ENCODE measurements at places on chromosomes 5 and 9. TPM values are rescaled to one million over a fixed set of nuclear protein-coding genes. Genes with fewer than 3 reads are reported as not detected.

- no peak for DNase-seq
Measured at GRCh38 chr5:138602371-138603000, 27.3 kb upstream of the HSPA9 start.

- no peak for DNase-seq
Measured at GRCh38 chr9:78468231-78468630, 171.3 kb downstream of the PSAT1 start.

DNA sequence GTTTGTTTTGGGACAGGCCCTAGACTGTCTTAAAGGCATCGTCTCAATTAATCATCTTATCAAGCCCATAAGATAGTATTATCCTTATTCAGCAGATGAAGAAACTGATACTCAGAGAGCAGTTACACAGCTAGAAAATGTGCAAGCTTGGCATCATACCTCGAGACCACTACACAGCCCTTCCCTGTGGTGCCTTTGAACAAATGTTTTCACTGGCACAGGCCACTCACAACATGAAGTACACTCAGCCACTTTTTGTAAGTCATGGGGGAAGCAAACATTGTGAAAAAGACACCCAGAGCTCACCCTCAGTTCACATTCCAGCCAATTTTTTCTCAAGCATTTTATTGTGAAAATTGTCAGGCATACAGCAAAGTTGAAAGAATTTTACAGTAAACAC is 122.5 kb downstream of the WDR41 start:
- DNase-seq, result no peak

DNA sequence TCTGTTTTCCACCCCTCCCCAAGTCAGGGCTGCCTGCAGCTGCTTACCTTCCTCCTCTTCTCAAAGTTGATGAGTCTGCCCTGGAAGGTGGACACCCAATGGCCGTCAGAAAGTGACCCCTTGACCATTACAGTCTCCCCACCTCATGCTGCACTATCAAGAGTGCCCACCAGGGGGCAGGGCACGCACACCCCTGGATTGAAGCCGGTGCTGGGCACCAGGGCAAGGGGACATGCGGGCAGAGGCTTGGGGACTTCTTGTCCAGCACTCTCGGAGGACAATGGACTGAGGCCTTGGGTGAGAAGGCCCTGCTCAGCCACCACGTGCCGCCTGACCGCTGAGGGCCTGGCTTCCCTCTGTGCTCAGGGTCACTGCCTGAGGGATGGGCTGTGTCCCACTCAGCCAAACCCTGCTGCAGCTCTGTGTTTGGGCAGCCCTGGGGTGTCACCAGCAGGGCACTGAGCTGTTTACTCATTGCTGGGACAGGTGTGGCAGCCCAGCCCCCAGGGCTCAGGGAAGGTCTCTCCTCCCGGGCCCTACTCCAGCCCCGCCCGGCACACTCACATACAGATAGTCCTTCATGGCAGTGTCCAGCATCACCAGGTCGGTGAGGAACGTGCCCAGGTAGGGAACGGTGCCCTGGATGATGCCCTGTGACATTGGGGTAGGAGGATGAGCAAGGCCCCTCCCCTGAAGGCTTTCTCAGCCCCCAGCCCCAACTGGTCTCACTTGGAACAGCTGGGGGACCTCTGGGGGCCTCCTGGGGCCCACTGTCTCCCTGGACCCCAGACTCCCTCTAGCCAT is 17.7 kb downstream of the RALGDS start:
- DNase-seq, result peak; percentile 56

DNA sequence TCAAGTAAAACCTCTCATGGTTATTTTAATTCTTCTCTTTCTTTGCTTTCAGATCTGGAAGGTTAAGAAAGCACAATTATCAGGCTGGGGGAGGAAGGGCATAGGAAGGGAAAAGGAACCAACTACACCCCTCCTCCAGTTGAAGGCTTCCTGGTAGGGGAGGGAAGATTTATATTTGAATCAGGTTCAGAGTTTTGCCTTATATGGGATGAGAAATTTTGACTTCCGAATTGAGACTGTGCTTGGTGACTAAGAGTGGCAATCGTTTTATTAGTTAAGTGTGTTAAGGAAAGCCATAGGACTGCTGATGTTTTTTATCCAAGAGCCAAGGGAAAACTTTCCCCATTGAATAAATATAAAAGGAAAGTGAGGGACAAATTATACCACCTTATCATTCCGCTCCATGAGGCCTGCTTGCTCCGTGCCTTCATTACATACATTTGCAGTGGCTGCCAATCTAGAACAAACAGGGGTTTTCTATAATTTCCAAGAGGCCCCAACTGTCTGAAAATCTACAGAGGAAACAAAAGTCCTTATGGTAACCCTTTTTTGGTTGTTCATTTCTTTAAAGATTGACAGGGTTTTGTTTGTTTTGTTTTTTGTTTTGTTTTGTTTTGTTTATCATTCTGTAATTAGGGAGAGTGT is 115.7 kb upstream of the EPB41L4A start:
- no peak for DNase-seq

- no peak for DNase-seq
Measured at GRCh38 chr5:65479527-65479926, 2.2 kb downstream of the ADAMTS6 start.

- no peak for DNase-seq
Measured at GRCh38 chr9:120767451-120767850, 25.8 kb downstream of the FBXW2 start.

DNA sequence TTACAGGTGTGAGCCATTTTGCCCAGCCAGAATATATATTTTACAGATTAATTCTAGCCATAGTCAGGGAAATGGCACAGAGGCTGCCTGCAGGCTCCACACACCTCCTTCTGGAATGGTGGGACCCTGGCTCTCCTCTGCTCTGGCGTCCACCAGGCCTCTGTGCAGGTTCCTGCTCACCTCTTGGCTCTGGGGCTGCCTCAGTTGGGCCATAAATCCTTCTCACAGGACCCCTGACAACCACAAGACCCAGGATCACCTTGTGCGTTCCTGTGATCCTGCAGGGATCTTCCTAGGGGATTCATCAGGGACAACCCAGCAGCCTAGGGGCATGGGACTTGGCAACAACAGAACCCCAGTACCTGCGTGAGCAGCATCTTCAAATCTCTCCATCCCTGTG is 93.0 kb upstream of the FSTL4 start:
- no peak for DNase-seq

DNA sequence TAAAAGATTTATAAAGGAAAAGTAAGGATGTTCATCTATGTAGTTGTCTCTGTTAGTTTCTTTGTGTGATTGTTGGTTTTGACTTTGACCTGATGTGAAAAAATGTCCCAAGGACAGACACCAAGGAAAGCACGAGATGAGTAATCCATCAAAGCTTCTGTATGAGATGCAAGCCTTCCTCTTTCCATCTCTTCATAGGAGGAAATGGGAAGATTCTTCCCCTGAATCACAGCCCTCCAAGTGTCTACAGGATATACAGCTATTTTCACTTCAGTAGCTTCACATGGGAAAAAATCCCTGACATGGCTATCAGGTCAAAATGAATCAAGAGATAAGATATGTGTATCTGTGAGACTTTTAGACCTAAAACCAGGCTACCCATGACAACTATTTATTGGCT is 29.0 kb upstream of the CEMIP2 start:
- DNase-seq, result no peak

CCDC152 gene
- total RNA-seq, result 13.5 TPM

CTSV gene
- 1.3 TPM for total RNA-seq

GRCh38 chr5:82403724-82404123 is 125.6 kb upstream of the RPS23 start:
- DNase-seq, result no peak

GRCh38 chr5:138454121-138454520 is 11.2 kb upstream of the EGR1 start:
- DNase-seq, result no peak

RLN1 gene
- total RNA-seq, result 1.3 TPM

NUTM2G gene
- not detected for total RNA-seq

NRG2 gene
- 0.23 TPM for total RNA-seq

GRCh38 chr5:168852329-168852728 is 273.2 kb upstream of the PANK3 start:
- no peak for DNase-seq

DNA sequence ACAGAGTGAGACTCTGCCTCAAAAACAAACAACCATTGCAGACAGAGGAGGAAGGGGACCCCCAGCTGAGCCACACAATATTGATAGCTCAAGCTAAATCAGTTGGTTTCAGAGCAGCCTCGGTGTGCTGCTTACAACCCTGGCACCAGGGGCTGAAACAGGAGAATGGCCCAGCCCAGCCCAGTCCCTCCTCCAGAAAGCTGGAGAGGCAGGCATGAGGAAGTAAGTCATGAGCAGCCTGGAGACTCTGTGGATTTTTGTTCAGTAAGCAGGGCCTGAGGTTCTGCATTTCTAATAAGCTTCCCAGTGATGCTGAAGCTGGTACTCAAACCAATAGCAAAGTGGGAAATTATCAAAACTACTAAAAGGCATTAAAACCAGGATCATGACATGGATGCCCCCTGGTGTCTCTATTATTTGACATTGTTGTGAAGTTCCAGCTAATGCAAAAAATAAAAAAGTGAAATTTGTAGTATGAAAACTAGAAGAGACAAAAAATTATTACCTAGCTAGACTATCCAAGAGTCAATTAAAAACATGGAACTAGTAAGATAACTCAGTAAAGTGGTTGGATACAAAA is 14.2 kb downstream of the PRRT1B start:
- DNase-seq, result no peak

- peak; percentile 37 for DNase-seq
Measured at GRCh38 chr9:4620057-4620765, 41.9 kb upstream of the PLPP6 start.

GRCh38 chr9:119154527-119154926 is 214.7 kb downstream of the BRINP1 start:
- no peak for DNase-seq

- no peak for DNase-seq
Measured at GRCh38 chr5:160757194-160757593, 94.8 kb downstream of the ATP10B start.

DNA sequence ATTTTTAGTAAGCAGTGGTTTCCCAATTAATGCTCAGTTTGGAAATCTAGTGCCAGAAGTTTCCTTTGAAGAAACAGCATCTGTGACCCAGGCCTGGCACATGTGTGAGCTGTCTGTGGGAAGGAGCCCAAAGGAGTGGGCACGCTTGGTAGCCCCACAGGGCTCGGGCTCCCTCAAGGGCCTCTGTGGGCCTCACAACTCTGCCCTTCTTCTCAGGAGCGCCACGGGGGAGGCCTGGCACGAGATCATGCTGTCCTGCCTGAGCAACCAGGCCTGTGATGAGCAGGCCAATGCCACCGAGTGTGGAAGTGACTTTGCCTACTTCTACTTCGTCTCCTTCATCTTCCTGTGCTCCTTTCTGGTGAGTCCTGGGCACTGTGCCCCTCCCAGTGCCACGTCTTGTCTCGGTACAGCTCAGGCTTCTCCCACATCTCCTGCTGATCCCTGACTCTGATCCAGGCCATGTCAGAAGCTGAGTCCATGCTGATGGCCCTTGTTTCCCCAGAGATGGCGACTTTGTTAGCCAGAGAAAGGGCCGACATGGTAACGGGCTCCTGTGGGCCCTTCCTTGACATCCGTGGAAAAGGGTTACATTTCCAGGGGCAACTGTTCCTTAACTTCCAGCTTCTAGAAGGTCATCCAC is 200.4 kb downstream of the CACNA1B start:
- no peak for DNase-seq

DNA sequence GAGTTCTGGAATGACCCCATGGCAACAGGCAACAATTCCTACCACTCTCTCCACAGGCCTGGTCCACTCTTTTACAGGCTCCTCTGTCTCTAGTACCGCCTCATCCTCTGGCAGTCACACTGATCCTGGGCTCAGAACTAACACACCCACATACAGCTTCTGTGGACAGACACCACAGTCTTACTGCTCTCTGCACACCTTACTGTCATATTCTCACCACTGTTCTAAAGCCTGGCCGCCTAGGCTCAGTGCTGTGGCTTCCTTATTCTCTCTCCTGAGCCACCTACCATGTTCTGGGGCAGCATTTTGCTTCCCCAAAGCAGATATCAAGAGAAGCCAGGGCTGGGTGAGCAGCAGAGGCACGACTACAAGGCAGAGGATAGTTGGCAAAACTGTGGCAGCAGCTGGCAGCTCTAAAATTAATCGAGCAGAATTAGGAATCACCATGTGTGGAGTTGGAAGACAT is 14.8 kb downstream of the REEP5 start:
- no peak for DNase-seq

DNA sequence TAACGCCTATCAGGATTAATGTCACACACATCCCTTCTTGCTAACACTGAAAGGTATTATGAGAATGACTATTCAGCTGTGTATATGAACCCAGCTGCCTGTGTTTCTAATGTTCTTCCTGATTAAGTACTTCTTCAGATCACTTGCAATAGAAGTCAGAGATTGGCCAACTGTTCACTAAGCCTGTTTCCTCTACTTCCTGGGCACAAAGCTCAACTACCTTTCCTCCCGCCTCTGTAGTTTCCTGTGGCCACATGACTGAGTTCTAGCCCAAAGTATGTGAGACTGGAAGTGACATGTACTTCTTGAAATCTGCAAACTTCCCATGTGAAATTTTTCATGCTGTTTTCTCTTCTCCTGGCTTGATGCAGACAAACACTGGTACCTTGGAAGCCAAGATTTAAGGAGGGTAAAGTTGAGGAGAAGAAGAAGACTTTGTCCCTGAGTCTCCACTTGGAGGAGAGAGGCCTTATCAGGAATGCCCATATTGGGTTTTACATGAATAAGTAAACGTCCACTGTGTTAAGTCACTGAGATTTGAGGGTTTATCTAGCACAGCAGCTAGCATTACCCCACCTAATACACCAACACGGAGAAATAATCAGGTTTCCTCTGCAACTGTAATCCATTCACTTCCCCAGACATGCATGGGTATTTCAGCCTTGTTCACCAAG is 58.6 kb downstream of the SLIT3 start:
- DNase-seq, result no peak

DNA sequence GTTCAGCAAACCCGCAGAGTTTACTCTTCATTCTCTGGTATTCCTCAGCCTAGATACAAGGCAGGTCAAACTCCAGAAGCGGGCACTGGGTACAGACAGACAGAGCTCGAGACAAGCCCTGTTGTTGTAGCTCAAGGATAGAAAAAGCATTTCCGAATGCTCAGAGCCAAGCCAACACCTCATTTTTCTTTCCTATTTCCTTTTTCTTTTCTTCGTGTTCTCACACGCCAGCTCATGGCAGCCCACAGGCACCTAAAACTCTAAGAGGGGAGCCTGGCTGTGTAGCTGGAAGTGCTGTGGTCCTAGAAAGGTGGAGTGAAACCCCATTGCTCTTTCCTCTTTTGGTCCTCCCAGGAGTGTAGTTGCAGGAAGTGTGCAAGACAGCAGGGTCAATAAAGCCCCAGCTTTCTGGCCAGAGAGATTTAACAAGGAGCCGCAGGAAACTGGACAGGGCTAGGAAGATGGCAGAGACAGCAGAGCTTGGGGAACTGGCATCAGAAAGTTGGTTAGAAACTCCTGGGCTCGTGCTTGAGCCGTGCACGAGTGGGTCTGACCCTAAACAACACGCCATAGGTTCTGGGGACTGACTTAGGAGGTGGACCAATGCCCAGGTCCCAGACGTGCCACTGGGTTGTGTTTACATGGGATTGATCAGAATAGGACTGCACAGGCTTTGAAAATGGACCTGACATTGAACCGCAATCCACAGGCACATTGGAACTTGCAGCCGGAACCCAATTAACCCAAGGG is 41.6 kb downstream of the ADAMTS2 start:
- no peak for DNase-seq

GRCh38 chr5:94993491-94993890 is 291.4 kb downstream of the MCTP1 start:
- DNase-seq, result no peak

- peak; percentile 78 for DNase-seq
Measured at GRCh38 chr9:136244122-136244968, 1.3 kb downstream of the QSOX2 start.
